ENCODE measurements at places on chromosomes 2 and 18. TPM values are rescaled to one million over a fixed set of nuclear protein-coding genes. Genes with fewer than 3 reads are reported as not detected.
A peak's percentile ranks its signal among the peaks of the same experiment; 100 is the strongest.

GRCh38 chr2:236646871-236647270, 77.2 kb downstream of the ACKR3 start:
- peaks cover 29% of the 10 kb centered on the region for H3K4me1 ChIP-seq
- no peaks in the 10 kb centered on the region for H3K27me3 ChIP-seq
- H3K27ac ChIP-seq: no peak overlapping the region
- peak; percentile 57 for DNase-seq
- no peak overlapping the region for H3K4me3 ChIP-seq

- no peak overlapping the region for H3K27ac ChIP-seq
- H3K36me3 ChIP-seq: no peaks in the 10 kb centered on the region
- H3K27me3 ChIP-seq: peaks cover 7% of the 10 kb centered on the region
Observed at GRCh38 chr18:9008709-9009635, 93.5 kb upstream of the NDUFV2 start.

DNA sequence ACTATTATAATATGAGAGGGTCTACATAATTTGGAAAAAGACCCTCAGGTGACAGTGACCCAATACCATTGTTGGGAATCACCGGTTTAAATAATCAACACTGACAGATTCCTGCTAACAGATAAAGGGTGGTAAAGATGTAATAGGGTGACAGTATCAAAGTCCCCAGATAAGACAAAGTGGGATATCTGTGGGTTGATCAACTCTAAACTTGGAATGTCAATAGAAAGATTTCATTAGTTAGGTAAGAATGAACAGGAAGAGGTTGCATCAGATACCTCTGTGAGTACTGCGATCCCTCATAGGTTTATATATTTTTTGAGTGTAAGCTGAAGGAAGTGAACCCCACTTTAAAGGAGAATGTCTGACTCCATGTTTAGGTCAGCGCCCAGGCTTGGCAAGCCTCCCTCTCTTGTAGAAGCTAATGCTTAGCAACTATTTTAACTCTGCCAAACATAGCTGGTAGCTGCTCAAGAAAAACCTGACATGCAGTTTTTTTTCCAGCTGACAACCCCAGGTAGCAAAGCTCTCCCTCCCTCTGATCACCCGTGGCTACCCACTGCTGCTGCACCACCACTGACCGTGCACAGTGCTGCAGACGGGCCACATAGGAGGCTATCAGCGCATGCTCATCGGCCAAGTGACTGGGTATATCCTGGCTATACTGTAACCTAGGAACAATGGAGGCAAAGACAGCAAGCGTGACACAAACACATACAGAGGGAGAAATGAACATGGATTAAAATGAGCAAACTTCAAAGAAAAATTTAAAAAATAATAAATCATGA, 113.3 kb upstream of the DNMT3A start:
- H3K27ac ChIP-seq: no peak overlapping the region
- peaks cover 7% of the 10 kb centered on the region for H3K36me3 ChIP-seq
- no peak overlapping the region for H3K4me3 ChIP-seq
- H3K4me1 ChIP-seq: no peaks in the 10 kb centered on the region
- no peak for DNase-seq

- H3K36me3 ChIP-seq: no peaks in the 10 kb centered on the region
- no peaks in the 10 kb centered on the region for H3K4me1 ChIP-seq
- H3K4me3 ChIP-seq: no peak overlapping the region
- no peak for DNase-seq
- H3K27ac ChIP-seq: no peak overlapping the region
Observed at GRCh38 chr2:27420996-27421395, 7.4 kb upstream of the NRBP1 start.

- H3K4me3 ChIP-seq: no peak overlapping the region
- no peaks in the 10 kb centered on the region for H3K36me3 ChIP-seq
- no peak for DNase-seq
- H3K27me3 ChIP-seq: no peaks in the 10 kb centered on the region
Observed at GRCh38 chr2:128612628-128613027, 294.0 kb upstream of the HS6ST1 start.

DNA sequence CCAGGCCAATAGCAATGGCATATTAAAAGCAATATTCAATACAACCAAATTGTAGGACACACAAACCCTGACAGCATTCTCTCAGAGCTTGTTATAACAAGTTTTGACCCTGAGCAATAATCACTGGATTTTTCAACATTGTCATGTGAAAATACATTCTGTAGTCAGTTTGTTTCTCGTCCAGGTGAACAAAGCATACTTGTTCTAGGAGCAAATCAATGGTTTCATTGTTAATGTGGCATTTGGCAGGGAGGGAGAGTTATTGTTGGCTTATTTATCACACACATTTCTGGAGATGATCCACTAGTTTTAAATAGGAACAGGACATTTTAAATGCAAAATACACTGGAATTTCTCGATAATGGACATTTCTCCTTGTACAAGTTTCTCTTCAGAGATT, 69.9 kb upstream of the L3MBTL4 start:
- DNase-seq: no peak
- no peak overlapping the region for H3K4me3 ChIP-seq
- no peaks in the 10 kb centered on the region for H3K36me3 ChIP-seq
- peaks cover 6% of the 10 kb centered on the region for H3K4me1 ChIP-seq

DNA sequence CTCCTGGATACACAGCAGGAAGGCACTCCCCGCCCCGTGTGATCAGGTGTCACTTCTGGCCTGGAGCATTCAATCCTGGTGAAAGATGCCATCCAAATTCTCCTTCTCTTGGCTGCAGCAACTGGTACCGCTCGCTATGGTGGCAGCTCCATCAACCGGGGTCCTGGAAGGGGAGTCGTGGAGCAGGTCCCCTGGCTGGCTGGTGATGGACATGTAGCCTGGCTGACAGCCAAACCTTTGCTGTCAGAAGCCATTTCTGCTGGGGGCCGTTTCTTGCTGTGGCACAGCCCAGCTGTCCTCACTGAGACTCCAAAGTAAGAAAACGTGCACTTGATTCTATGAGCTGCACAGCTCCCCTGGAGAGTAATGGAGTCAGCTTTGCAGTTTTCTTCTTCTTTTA, 7.1 kb upstream of the CYS1 start:
- H3K4me1 ChIP-seq: peaks cover 19% of the 10 kb centered on the region
- no peak overlapping the region for H3K4me3 ChIP-seq
- peaks cover 36% of the 10 kb centered on the region for H3K27me3 ChIP-seq
- peak overlapping the region; percentile 35 for H3K27ac ChIP-seq
- no peak for DNase-seq

Gene NYAP2
- total RNA-seq: not detected

Gene UGT1A8
- not detected for total RNA-seq
